Naive B cell (primary cell): ENCODE measurements at places on chromosomes 6 and 20. TPM values are rescaled to one million over a fixed set of nuclear protein-coding genes. Genes with fewer than 3 reads are reported as not detected.

DNA sequence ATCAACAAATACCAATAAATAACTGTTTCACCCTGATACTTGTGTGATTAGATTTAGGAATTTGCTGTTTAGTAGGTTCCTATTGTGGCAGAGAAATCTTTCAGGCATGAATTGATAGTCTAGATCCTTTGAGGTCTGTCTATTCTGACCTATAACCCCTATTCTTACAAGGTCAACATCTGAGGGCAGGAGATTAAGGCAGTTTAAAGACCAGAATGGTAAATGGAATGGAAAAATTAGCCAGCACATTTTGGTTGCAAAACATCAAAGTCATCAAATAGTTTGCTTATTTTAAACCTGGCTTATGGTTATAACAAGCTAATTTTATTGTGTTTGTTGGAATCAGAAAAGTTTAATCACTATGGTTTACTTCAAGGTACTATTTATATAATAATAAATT, 78.4 kb downstream of the LIN28B start:
- no peak for DNase-seq
- no peak overlapping the region for H3K27ac ChIP-seq
- no peak overlapping the region for H3K4me3 ChIP-seq
- no peaks in the 10 kb centered on the region for H3K4me1 ChIP-seq

GRCh38 chr6:92404281-92404680, 1015.1 kb downstream of the EPHA7 start:
- peak overlapping the region; percentile 47 for H3K27ac ChIP-seq
- no peaks in the 10 kb centered on the region for H3K36me3 ChIP-seq
- H3K4me3 ChIP-seq, result no peak overlapping the region

DNA sequence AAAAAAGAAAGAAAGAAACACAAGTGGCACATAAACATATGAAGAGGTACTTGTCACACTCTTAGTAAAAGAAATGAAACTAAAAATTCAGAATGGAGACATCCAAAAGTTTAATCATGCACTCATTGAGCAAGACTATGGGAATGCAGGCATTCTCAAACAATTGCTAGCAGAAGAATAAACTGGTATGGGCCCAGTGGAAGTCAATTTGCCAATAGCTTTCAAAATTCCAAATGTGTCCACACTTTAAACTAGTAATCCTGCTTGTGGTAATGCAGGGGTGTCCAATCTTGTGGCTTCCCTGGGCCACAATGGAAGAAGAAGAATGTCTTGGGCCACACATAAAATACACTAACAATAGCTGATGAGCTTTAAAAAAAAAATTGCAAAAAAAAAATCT, 97.4 kb downstream of the EPB41L2 start:
- H3K27me3 ChIP-seq, result no peaks in the 10 kb centered on the region
- no peak for DNase-seq

GRCh38 chr6:14068133-14068532, 49.4 kb upstream of the CD83 start:
- DNase-seq, result no peak
- peak overlapping the region; percentile 3 for H3K4me3 ChIP-seq
- H3K27ac ChIP-seq, result peak overlapping the region; percentile 76

GRCh38 chr6:28725890-28726348, 197.9 kb downstream of the TRIM27 start:
- H3K27ac ChIP-seq, result no peak overlapping the region
- no peaks in the 10 kb centered on the region for H3K36me3 ChIP-seq
- no peak for DNase-seq

DNA sequence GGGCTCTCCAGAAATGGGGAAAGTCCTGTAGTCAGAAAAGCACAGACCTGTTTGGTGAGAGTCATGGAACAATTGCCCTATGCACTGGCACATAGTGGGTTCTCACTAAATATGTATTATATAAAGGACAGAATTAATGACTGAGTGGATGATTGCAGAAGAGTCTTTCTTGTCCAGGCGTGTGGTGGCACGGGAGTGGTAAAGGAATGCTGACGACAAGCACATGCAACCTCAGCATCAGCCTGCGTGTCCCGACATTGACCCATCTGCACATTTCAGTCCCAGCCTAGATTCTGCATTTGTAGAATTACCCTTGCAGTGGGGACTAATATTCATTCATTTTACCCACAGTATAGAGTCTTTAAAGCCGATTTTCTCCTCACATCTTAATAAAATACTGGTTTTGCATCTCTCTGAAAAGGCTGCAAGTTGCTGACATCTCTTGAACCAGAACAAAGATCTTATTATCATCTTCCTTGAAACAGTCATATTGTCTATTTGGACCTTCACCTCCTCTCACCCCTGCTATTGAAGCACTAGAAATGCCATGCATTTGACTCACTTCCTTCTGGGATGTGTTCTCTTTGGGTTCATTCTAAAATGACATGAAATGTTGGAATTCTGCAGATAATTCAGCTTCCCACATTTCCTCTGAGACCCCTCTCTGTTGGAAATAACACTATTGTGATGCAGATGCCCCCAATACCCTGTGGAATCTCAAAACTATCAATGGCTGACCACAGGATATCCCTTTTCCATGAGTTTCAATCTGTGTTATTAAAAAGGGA, 883.6 kb upstream of the FLRT3 start:
- no peaks in the 10 kb centered on the region for H3K36me3 ChIP-seq
- DNase-seq, result no peak
- no peaks in the 10 kb centered on the region for H3K27me3 ChIP-seq
- no peak overlapping the region for H3K27ac ChIP-seq

DNA sequence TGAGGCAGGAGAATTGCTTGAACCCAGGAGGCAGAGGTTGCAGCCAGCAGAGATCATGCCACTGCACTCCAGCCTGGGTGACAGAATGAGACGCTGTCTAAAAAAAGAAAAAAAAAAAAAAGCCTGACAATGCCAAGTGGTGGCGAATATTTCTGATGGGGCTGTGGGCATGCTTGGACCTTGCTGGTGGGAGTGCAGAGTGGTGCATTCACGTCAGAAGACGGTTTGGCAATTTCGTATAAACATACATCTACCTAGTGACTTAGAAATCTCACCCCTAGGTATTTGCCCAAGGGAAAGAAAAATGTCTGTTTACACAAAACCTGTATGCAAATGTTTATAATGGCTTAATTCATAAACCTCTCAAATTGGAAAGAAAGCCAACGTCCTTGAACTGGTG, 33.6 kb downstream of the CTCFL start:
- no peaks in the 10 kb centered on the region for H3K36me3 ChIP-seq
- DNase-seq, result no peak
- peaks cover 16% of the 10 kb centered on the region for H3K4me1 ChIP-seq
- peaks cover 3% of the 10 kb centered on the region for H3K27me3 ChIP-seq
- no peak overlapping the region for H3K4me3 ChIP-seq

DNA sequence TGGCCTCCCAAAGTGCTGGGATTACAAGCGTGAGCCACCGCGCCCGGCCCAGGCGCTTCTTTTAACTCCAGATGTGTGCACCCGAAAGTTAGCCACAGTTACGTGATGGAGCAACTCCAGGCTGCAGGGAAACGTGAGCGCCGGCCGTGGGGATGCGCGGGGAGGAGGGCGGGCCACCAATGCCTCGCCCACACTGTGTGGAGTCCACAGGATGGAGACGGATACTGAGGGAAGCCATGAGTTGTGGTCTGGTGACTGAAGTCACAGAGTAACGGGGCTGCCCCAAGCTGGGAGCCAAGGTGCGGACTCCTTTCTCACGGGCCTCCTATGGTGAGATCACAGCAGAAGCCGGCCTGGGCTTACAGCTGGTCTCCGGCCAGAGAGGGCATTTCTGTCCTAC, 23.2 kb downstream of the YTHDF1 start:
- no peak overlapping the region for H3K27ac ChIP-seq
- H3K27me3 ChIP-seq, result peaks cover 6% of the 10 kb centered on the region
- no peaks in the 10 kb centered on the region for H3K36me3 ChIP-seq

DNA sequence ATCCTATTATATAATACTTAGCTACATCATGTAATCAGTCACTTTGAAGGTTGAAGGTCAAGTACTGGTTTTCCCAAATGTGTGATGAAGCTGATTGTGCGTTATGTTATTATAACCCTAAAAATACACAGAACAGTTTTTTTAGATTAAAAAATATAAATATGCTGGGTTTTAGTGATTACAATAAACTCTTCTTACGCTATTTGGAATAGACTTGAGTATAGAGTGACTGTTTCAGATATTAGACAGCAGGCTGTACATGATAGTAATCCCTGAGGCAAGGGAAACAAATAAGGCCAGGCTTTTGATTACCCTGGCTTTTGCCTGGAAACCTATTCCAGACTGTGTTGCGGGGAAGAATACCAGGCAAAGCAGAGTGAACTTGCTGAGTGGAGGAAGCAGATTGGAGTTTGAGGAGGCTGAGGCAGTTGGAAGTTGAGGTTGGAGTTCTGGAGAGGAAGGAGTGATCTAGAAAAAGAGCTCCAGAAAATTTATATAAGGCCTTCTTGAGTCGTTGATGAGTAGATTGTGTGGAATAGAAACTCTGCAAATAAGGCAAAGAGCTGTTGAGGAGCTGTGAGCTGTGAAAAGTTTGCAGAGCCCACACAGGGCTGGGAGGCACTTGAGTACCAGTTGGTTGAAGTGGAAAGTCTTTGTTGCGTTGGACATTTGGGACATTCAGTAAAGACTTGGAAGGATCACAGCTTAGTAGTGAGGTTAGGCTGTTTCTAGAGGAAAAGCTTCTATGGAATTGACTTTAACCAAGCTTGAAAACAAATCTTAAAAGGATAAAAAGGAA, 26.4 kb downstream of the MAP3K4 start:
- DNase-seq, result no peak
- H3K36me3 ChIP-seq, result no peaks in the 10 kb centered on the region
- H3K4me3 ChIP-seq, result no peak overlapping the region

CDH26 gene
- not detected for polyA plus RNA-seq

HRH3 gene
- polyA plus RNA-seq, result not detected

PACSIN1 gene
- polyA plus RNA-seq, result not detected

DNA sequence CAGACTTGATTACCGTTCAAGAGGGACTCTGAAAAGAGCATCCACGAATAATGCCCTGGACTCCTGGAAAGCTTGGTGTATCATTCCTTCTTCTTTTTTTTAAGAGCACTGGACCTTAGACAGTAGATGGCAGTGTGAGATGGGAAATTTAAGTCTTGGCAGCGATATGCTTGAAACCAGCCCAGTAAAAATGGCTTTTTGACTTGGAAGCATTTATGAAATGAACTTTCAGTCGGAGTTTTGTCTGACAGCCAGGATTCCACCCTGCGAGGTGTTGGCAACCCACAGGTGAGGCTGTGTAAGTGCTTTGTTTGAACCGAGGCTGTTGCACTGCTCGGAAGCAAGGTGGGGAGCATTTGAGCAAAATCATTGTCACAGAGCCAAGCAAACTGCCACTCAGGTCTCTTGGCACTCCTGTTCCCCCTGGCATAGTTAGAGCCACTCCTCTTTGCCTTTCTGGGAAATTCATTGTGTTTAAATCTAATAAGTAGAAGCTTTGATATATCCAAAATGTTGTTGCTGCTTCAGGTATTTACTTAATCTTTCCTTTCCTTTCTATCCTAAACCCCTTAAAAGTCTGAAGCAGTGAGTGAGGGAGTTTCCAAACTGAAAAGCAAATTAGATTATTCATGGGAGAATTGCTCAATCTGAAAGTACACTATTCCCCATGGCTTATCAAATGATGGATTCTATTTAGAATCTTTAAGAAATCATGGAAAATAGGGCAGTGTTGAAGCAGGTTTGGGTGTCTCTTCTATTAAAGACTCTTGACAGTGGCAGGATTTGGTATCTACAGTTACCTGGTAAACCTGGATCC, 272.8 kb upstream of the SLC35B3 start:
- H3K27me3 ChIP-seq, result no peaks in the 10 kb centered on the region
- H3K27ac ChIP-seq, result no peak overlapping the region
- DNase-seq, result no peak
- no peaks in the 10 kb centered on the region for H3K4me1 ChIP-seq
- H3K36me3 ChIP-seq, result no peaks in the 10 kb centered on the region
- H3K4me3 ChIP-seq, result no peak overlapping the region

PHF20 gene
- polyA plus RNA-seq, result 151 TPM

DNA sequence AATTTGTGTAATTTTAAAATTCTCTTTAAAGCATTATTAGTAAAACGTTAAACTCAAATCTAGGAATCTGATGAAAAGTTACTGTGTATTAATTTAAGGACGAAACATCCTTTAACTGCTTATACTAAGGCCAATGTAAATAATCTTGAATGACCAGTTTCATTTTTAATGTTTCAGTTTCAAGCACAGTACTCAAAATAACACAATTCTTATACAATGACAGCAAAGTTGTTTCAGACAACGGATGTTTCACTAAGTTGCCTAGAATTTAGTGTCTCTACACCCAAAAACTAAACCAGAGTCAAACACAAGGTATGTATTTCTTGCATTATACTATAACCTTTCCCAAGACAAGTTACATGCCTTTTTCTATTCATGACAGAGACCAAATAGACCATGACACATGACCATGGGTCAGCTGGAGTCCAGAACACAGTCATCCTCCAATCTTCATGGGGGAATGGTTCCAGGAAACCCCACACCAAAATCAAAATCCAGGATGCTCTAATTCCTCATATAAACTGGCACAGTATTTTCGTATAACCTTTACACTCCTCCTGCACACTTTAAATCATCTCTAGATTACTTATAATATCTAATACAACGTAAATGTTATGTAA, 7.7 kb downstream of the PHIP start:
- peaks cover 12% of the 10 kb centered on the region for H3K4me1 ChIP-seq
- H3K36me3 ChIP-seq, result no peaks in the 10 kb centered on the region
- H3K27ac ChIP-seq, result no peak overlapping the region
- DNase-seq, result no peak
- no peaks in the 10 kb centered on the region for H3K27me3 ChIP-seq

GRCh38 chr6:161029195-161029809, 37.7 kb downstream of the MAP3K4 start:
- H3K36me3 ChIP-seq, result peaks cover 10% of the 10 kb centered on the region
- no peaks in the 10 kb centered on the region for H3K27me3 ChIP-seq
- no peak overlapping the region for H3K27ac ChIP-seq
- H3K4me3 ChIP-seq, result no peak overlapping the region

MACROD2 gene
- 40.2 TPM for polyA plus RNA-seq

- no peaks in the 10 kb centered on the region for H3K27me3 ChIP-seq
- H3K4me1 ChIP-seq, result no peaks in the 10 kb centered on the region
- no peak overlapping the region for H3K4me3 ChIP-seq
- no peak overlapping the region for H3K27ac ChIP-seq
- no peak for DNase-seq
Measured at GRCh38 chr6:120681204-120681603, 653.1 kb downstream of the TBC1D32 start.

PGC gene
- not detected for polyA plus RNA-seq

BIRC7 gene
- polyA plus RNA-seq, result not detected

- peaks cover 9% of the 10 kb centered on the region for H3K36me3 ChIP-seq
- no peaks in the 10 kb centered on the region for H3K27me3 ChIP-seq
- H3K4me1 ChIP-seq, result peaks cover 49% of the 10 kb centered on the region
- H3K27ac ChIP-seq, result peak overlapping the region; percentile 98
Measured at GRCh38 chr6:166952121-166952520, 4.2 kb downstream of the RNASET2 start.

PTK6 gene
- 0.10 TPM for polyA plus RNA-seq

- H3K36me3 ChIP-seq, result no peaks in the 10 kb centered on the region
- H3K4me1 ChIP-seq, result peaks cover 10% of the 10 kb centered on the region
- no peak overlapping the region for H3K4me3 ChIP-seq
- no peak for DNase-seq
Measured at GRCh38 chr6:10514049-10514780, 6.9 kb upstream of the GCNT2 start.

RAE1 gene
- 36.3 TPM for polyA plus RNA-seq

GSTA2 gene
- not detected for polyA plus RNA-seq

- peak overlapping the region; percentile 57 for H3K27ac ChIP-seq
- peaks cover 48% of the 10 kb centered on the region for H3K36me3 ChIP-seq
- H3K4me3 ChIP-seq, result no peak overlapping the region
- H3K4me1 ChIP-seq, result peaks cover 4% of the 10 kb centered on the region
- no peak for DNase-seq
Measured at GRCh38 chr6:152173321-152173720, 365.8 kb downstream of the ESR1 start.

ZSCAN12 gene
- polyA plus RNA-seq, result 3.0 TPM
